ENCODE measurements at places on chromosomes 6 and 20. TPM values are rescaled to one million over a fixed set of nuclear protein-coding genes. Genes with fewer than 3 reads are reported as not detected.

Gene KIAA0408
- 5.8 TPM for total RNA-seq

Gene EPPIN
- not detected for total RNA-seq

Gene PRL
- total RNA-seq: not detected

Gene LZTS3
- total RNA-seq: 3.9 TPM

Gene L3MBTL1
- not detected for total RNA-seq

DNA sequence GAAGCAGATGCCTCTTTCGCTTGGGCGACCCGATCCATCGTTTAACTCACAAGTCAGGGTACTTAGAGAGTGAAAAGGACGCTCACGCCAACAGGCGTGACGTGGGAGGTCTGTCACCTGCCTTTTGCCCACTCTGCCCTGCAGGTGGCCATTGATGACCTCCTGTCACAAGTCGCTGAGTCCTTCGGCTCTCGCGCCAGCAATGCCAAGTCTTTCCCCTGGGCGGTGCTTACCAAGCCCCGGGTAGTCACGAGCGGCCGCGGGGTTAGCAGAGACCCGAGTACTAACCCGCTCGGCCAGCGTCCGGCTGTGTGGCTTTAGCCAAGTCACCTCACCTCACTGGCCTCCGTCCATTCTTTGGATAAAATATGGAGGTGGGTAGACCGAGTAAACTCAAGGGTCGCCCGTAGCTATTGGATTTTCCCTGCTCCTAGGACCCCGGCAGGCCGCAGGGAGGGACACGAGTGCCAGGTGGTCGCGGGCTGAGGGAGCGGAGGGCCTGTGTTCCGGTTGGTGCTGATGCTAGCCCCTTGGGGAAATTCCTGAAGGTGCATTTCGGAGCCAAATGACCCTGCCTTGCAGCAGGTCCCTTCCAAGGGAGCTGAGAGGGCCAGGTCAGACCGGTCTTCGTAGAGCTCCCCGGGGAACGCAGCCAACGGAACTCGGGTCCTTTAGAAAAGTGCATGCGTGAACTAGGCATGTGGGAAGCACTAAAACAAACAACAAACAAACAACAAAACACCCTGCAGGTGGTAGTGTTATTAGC is 668 bp downstream of the PKIB start:
- no peak for DNase-seq

GRCh38 chr6:79872986-79873385 is 74.4 kb downstream of the ELOVL4 start:
- DNase-seq: no peak

- no peak for DNase-seq
These were observed 270 bp upstream of the TIAM2 start for GRCh38 chr6:154994836-154995253.

- DNase-seq: no peak
These were observed 23.2 kb upstream of the SPAG4 start for GRCh38 chr20:35592339-35592974.

- no peak for DNase-seq
These were observed 222.2 kb downstream of the UST start for GRCh38 chr6:148968771-148969602.

- no peak for DNase-seq
These were observed 5.5 kb downstream of the CD40 start for GRCh38 chr20:46123482-46124245.
